Stimulated activated CD4-positive, alpha-beta T cell treated with anti-CD3 and anti-CD28 coated beads, Interleukin-1b, Interleukin-23, amount 100 ng/mL, for 1 hour (primary cell): ENCODE measurements at places on chromosomes 16 and 17.

DNA sequence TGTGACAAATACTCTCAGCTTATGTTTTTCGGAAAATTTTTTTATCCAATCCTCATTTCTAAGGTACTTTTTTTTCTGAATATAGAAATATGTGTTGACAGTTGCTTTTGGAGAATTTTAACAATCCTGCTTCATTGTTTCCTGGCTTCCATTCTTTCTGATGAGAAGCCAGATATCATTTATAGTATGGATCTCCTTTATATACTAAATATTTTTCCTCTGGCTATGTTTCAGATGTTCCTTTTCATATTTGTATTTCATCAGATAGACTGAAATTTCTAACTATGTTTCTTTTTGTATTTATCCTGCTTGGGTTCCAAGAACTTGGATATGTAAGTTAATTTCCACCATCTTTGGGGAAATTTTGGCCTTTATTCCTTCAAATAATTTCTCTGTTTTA lies 138.9 kb upstream of the CDH11 start:
- DNase-seq = no peak

- DNase-seq = no peak
These were observed 45.5 kb downstream of the C16orf82 start for GRCh38 chr16:27112093-27112811.

DNA sequence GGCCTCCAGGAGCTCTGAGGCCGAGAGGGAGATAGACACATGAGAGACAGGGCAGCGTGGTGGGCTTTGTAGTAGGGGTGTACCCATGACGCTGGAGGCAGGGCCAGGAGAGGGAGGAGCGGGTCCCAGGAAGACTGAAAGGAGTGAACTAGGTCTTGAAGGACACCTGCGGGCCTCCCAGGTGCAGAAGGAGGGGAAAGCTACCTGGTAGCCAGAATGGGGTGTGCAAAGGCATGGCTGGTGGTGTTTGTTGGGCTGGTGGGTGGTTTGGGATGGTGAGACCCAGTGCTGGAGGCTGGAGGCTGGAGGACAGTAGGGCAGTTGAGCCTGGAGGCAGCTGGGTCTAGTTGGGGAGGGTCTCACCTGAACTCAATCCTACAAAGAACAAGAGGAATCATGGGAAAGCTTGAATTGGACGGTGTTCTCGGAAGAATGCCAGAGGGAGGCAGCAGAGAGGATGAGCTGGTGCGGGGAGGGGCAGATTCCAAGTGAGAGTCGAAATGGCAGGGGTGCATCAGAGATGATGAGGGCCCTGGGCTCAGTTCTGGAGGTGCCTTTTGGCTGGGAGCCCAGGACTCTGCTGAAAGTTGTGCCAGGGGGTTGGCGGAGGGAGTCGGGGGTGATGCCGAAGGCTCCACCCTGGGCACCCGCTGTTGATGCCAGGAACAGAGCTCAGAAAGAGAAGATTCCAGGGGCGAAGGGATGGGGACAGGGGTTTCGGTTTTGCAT lies 21.2 kb downstream of the C1QTNF1 start:
- DNase-seq = no peak

- DNase-seq = no peak
These were observed 79.3 kb downstream of the PRKCB start for GRCh38 chr16:23914946-23915530.

DNA sequence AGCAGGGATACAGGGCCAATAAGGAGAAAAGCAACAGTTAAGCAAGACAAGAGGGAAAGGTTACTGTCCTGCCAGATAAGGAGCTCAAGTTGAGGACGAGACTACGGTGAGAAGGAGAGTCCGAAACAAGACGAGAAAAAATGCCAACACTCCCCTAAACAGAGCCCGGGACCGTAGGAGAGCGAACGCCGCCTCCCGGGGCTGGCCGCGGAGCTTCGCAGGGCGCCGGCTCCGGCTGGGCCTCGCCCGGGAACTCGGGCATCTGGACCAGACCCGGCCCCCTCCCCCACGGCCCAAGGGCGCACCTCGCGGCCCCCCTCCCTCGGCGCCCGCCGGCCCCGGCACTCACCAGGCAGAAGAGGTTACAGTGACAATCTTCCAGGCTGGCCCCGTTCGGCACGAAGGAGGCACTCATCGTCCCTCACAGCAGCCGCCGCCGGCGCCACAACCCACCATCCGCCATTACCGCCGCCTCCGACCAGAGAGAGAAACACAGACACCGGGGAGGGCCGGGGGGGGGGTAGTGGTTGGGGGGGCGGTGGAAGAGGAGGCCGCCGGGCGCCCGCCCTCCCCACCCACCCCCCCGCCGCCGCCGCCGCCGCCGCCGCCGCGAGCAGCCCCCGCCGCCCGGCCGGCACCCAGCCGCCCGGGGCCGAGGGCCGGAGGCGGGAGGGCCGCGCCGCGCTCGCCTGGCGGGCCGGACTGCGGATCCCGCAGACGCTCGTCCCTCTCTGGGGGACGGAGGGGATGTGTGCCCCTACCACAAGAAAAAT lies at the start of gene MED13:
MED13 (minus strand) TSS at position 488 of the 773 bp plus-strand sequence; CDS start at position 415, 73 bp downstream.
- peak; percentile 16 for DNase-seq

DNA sequence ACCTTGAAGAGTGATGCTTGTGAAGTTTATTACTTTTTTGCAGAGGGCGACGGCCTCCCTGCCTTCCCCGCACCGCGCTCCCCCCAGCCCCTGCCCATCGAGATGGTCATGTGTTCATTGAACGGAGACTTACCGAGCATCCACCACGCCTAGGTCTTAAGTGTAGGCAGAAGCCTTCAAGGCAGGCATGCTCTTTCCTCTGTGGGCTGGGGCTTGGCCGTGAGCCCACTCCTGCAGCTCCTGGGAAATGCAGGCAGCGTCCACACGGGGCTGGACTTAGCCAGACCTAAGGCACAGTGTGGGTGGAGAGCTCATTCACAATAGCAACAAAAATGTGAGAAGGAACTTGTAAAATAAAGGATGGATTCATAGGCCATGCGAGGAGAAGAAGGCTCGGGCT lies 19.2 kb downstream of the RNF213 start:
- DNase-seq = no peak

DNA sequence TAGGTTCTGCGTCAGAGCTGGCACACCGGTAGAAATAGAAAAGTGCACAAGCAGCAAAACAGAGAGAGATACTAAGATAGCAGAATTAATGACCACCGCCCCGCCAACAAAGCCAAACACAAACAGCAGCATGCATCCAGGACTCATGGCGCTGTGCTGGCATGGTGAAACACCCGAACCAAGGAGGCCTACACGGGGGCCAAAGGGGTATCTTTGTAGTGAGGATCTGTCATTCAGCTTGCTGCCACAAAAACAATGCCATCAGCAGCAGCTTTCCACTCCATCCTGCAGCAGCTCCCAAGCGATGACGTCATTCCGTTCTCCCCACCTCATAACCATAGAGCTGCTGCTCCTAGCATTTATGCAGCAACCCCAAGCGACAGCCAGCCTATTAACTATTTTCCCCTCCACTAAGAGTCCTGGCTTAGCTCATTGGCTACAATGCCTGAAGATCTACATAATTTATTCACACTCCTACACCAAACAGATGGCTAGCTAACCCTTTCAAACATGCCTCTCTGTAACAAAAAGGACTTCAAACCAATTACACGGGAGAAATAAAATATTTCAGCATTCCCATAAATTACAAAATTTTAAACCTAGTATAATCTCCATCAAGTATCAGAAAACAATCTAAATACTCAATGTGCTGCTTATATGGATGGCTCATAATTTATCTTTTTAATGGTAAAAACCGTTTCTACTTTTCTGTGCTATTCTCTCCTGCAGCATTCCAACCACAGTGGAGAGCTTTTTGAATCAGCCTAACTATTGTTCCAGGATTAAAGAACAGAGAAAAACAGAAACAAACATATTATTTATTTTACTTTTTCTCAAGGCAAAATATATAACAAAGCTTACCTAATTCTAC lies 73.9 kb downstream of the SPAG9 start:
- no peak for DNase-seq

GRCh38 chr17:44865231-44865660 lies 17.6 kb downstream of the HIGD1B start:
- peak; percentile 41 for DNase-seq
